ENCODE measurements at places on chromosomes 2 and 18.

DNA sequence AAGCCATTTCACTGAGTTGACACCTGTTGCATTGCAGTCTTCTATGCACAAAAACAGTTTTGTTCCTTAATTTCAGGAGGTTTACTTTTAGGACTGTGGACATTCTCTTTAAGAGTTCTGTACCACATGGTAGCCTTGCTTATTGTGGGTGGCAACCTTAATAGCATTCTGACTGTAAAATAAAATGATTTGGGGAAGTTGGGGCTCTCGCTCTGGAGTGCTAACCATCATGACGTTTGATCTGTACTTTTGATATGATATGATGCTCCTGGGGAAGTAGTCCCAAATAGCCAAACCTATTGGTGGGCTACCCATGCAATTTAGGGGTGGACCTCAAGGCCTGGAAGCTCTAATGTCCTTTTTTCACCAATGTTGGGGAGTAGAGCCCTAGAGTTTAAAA is 3.4 kb downstream of the CTLA4 start:
- no peak for DNase-seq

DNA sequence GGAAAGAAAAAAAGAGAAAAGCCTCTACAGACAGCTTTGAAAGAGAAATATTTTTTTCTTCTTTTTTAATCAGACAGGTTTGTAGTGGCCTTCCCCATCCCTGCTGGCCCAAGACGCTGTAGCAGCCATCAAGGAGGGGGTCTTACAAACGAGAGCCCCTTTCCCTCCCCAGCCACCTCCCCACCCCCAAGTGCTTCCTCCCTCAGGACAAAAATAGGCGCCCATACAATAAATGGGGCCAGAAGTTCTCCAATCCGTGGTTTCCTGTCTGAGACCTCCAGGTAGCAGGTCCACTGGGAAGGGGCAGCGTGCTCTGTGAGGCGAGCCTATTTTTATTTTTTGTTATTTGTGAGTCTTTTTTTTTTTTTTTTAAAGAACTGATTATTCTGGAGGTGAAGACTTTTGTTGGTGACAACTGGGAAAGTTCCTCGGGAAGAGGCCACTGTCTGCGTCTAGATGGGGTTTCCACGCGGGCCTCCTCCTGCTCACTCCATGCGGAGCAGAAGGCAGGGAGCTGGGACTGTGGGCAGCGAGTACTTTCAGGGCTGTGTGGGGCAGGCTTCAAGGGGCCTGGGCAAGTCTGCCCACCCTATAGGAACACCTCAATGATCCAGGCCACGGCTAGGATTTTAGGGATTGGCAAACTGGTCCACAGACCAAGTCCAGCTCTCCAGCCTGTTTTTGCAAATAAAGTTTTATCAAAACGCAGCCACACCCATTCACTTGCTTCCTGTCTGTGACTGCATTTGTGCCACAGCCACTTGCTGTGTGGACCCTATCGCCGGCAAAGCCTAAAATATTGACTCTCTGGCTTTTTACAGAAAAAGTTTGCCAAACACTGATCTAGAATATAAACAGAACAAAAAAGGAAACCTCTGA is 139.6 kb downstream of the CTIF start:
- no peak for DNase-seq

- DNase-seq: no peak
Observed at GRCh38 chr18:658947-659533, 1.6 kb downstream of the TYMS start.

GRCh38 chr2:227228061-227228667 is 63.7 kb downstream of the COL4A3 start:
- DNase-seq: no peak

GRCh38 chr2:202669841-202670240 is 35.1 kb downstream of the FAM117B start:
- DNase-seq: no peak
